ENCODE measurements at places on chromosomes 3 and 15.

DNA sequence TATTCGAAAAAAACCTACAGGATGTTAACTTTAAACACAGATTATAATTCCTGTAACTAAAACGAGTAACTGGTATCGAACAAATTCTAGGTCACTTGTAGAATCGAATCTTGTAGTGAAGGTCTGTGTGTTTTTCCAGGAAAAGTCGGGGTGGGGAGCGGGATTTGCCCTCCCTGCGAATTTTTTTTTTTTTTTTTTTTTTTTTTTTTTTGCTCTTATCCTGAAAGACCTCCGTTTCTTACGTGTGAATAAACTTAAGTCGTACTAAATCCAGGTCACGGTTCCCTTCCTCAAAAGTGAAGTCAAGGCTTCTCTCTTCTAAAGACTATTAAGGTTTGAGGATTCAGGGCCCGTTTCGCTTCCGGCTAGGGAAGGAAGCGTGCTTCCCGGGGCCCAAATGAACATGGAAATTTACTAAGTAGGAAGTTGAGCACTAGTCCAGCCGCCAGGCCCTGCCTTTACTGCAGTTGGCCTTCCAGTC, 770 bp downstream of the TBC1D5 start:
- DNase-seq = no peak

- DNase-seq = no peak
These were observed 98.4 kb upstream of the BHLHE40 start for GRCh38 chr3:4880850-4881249.

- peak; percentile 55 for DNase-seq
These were observed 28.4 kb downstream of the CCDC12 start for GRCh38 chr3:46947981-46948791.

GRCh38 chr15:77096138-77096537, 25.2 kb upstream of the TSPAN3 start:
- no peak for DNase-seq

GRCh38 chr15:39453620-39454019, 127.3 kb upstream of the THBS1 start:
- no peak for DNase-seq

- DNase-seq = no peak
These were observed 562.6 kb downstream of the ZNF385D start for GRCh38 chr3:21188459-21188858.

DNA sequence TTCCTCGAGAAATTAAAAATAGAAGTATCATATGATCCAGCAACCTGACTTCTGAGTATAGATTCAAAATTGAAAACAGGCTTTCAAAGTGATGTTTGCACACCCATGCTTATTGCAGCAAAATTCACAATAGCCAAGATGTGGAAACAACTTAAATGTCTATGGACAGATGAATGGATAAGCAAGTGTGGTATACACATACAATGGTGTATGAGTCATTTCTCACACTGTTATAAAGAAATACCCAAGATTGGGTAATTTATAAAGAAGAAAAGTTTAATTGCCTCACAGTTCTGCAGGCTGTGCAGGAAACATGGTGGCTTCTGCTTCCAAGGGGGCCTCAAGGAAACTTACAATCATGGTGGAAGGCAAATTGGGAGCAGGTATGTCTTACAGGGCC, 100.8 kb downstream of the KLF13 start:
- DNase-seq = no peak

GRCh38 chr3:146626403-146627122, 21.4 kb upstream of the PLSCR5 start:
- DNase-seq = no peak

GRCh38 chr3:38521391-38521987, 25.3 kb downstream of the EXOG start:
- peak; percentile 73 for DNase-seq
